Cerebellar nuclear complex (tissue), 1 donor: ENCODE measurements at places on chromosomes 7 and 10.

GRCh38 chr10:49734676-49735075 is 27.4 kb downstream of the OGDHL start:
- no peak for DNase-seq

DNA sequence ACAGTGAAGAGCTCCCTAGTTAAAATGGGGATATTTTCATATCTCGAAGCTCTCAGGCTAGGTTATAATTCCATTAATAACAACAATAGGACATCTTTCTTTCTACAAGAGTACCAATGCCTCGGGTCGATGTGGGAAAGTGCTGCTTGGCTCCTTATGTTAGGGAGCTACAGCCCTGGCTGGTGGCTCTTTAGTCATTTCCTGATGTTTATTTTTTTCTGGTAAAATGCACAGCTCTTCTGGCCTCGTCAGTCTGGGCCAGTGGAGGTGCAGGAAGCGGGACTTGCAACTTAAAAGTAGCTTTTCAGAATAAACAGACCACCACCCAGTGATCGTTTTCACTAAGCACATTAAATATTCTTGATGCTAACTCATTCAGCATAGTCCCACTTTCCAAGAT is 58.3 kb downstream of the MKX start:
- DNase-seq = no peak

GRCh38 chr10:517241-517830 is 172.1 kb downstream of the DIP2C start:
- DNase-seq = no peak

GRCh38 chr7:8638076-8638475 is 204.7 kb downstream of the NXPH1 start:
- peak; percentile 83 for DNase-seq

DNA sequence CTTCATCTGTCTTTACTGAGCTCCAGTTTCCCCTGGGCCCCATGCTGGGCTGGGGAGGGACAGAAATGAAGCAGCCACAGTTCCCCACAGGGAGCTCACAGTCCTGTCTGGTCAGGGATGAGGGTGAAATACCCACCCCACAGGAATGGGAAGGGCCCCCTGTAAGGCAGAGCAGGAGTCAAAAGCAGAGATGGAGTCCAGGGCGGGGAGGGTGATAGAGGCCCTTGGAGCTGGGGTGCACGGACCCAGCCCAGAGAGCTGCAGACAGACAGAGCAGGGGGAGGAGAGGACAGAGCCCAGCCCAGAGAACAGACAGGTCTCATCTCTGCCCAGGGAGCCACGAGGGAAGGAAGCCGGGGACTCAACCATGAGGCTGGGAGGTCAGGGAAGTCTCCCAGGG is 34.9 kb upstream of the ZNF488 start:
- DNase-seq = no peak

GRCh38 chr10:122293961-122294380 is 22.9 kb downstream of the BTBD16 start:
- DNase-seq = no peak

DNA sequence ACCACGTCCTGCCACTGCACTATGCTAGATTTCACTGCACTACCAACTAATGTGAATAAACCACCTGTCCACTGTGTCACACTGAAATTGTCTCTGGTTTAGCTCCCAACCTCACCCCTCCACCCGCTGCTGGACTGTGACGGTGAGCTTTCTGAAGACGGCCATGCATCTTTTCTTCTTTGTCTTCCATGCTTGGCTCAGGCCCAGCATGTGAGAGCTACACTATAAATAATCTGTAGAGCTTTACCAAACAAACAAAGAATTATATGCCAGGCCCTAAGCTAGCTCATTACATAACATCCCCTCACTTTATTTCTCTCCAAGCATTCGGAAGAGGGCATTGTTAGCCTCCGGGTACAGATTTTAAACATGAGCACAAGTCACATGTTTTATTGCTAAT is 633.2 kb downstream of the TNS3 start:
- no peak for DNase-seq

GRCh38 chr7:66119245-66119850 is 4.7 kb downstream of the CRCP start:
- no peak for DNase-seq

DNA sequence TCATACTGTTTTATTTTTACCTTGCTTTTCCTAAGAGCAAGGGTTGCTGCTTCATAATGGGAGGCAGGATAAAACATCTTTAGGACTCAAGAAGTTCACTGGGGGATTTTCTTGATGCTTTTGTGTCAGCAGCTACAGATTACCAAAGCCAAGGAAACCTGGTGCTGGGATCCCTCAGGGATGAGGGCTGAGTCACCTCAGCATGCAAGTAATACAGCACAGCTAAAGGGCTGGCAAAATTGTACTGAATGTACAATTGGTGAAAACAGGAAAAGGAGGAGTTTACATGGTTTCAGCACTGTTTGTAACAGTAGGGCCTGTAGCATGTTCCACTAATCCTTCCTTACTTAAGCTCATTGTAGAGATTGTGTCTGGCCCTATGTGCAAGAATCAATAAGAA is 1056.8 kb downstream of the SORCS1 start:
- DNase-seq = no peak

DNA sequence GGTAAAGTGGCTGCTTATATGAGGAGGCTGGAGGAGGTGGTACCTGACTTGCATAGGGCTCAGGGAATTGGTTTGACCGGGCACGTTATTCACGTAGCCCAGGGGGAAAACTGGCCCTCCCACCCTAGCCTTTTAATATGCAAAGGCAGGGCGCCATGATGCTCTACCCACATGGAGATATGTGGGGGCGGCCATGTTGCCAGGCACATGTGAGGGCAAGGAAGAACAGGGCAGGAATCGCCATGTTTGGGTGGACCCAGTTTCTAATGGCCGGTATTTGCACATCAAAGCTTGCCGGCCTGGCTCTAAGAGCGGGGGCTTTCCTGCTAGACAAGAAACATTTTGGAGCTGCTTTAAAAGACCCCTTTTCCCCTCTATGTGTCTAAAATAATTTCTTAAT is 949.7 kb upstream of the C7orf33 start:
- DNase-seq = no peak

DNA sequence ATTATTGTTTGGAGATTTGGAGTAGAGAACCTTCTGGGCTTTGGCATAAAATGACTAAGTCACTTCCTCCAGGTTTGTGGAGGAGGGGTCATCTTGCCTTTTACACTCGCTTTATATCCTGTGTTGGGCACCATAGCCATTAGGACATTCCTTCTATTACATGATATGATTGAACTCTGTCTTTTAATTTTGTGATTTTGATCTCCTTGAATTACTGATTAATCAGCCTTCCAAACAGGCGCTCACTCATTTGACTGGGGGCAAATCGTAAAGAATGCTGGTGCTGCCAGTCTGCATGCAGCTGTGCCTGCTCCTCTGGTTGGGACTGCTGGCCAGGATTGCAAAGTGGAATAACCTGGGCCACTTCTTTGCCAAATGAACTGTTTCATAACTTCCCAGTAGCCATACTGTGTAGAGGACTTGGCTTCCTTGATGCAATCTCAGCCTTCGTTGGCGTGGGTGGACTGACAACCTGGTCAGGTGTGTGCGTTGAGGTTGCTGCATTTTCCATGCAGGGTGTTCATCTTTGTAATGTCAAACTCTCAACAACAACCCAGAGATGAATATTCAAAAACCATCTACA is 65.9 kb upstream of the RAB11FIP2 start:
- no peak for DNase-seq

- no peak for DNase-seq
Observed at GRCh38 chr10:122311716-122312115, 40.6 kb downstream of the BTBD16 start.

DNA sequence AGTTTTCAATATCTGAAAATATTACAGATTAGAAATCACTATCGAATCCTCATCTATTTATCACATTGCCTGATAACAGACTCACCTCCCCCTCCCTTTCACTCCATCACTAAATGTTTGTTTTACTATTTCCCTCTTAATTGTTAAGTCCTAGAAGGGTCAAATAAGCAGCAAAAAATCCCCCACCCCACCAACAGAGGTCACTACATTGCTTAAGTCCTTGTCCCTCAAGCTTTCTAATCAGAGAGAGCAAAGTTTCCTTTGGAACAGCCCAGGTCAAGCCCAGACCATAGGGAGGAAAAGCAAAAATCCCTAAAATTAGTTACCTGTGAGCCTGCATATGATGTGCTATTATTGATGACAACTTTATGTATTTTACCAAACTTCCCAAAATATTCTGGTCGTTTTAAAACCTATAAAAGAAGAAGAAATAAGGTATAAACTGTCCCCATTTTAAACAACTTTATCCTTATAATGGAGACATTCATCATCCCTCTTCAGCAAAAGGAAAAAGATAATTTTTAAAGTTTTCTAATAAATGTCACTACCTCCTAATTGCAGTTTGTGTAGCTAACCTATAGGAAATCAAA is 95.0 kb downstream of the CNOT4 start:
- DNase-seq = no peak

GRCh38 chr7:5704534-5704922 is 76.9 kb downstream of the RNF216 start:
- DNase-seq = peak; percentile 78

GRCh38 chr7:22640269-22640668 is 86.7 kb upstream of the IL6 start:
- no peak for DNase-seq

GRCh38 chr7:100655908-100656674 is at the start of gene ACTL6B:
TSS of gene ACTL6B (minus strand) at chr7:100656448. CDS start at chr7:100656354, 94 bp downstream.
- peak; percentile 71 for DNase-seq

DNA sequence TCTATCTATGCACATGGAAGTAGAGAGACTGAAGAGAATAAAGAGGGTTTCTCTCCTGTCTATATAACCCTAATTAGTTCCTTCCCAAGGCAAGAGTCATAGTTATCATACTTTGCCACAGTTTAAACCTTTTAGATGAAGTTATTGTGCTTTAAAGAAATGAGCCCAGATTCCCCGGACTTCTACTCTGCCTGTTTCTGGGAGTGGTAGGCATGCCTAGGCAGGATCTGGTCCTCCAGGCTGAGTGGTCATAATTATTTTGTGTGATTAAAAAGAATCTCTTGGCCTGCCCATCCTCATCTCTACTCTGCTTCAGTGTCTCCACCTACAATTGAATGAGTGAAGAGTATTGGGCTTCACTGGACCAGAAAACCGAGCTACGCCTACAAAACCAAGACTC is 179.2 kb downstream of the IMMP2L start:
- DNase-seq = no peak

GRCh38 chr7:29563590-29564495 is at the start of gene PRR15:
TSS of gene PRR15 (plus strand) at chr7:29563835. CDS start at chr7:29566330, 2,495 bp downstream.
- DNase-seq = no peak

- no peak for DNase-seq
Observed at GRCh38 chr7:139648941-139649425, 125.5 kb downstream of the CLEC2L start.

DNA sequence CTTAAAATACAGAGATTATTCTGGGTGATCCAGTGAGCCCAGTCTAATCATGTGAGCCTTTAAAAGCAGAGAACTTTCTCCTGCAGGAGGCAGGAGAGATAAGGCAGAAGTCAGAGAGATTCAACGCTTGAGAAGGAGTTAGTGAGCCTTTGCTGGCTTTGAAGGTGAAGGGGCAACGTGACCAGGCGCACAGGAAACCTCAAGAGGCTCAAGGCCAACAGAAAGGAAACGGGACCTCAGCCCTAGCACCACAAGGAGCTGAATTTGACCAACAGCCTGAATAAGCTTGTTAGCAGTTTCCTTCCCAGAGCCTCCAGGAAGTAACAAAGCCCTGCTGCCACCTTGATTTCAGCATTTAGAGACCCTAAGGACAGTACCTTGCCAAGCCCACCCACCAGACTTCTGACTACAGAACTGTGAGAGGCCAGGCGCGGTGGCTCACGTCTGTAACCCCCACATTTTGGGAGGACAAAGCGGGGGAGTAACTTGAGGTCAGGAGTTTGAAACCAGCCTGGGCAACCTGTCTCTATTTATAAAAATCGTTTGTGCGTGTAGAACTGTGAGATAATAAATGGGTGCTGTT is 87.3 kb upstream of the KAT6B start:
- no peak for DNase-seq

DNA sequence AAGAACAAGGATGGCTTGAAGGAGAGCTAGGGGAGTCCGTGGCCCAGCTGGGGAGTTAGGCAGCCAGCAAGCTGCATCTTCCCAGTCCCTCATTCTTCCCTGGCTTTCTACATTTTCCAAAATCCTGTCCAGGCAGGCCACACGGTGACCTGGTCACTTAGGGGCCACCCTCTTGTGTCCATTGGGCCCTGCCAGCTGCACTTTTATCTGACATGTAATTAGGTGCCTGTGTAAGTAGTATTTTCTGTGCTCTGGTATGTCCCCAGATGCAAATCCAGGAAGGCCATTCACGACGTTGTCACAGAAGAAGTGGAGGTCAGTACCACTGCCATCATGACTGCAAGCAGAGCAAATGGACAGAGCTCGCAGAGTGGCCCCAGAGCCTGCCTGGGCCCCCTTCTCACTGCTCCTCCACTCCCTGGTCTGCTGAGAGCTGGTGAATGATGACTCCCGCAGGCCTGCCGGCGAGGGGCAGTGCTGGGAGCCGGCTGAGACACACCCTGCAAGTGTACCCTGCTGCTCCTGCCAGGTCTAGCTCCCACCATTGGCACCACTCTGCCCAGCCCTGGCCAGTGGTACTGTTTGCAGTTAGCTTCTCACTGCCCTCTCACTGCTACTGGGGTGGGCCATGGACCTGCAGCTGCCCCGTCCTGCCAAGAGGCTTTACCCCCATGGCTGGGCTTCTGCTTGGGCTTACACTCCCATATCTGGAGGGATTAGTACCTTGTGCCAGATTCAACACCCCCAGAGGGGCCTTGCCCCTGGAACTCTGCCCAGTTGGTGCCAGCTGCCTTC is 98.2 kb downstream of the GLRX3 start:
- no peak for DNase-seq

DNA sequence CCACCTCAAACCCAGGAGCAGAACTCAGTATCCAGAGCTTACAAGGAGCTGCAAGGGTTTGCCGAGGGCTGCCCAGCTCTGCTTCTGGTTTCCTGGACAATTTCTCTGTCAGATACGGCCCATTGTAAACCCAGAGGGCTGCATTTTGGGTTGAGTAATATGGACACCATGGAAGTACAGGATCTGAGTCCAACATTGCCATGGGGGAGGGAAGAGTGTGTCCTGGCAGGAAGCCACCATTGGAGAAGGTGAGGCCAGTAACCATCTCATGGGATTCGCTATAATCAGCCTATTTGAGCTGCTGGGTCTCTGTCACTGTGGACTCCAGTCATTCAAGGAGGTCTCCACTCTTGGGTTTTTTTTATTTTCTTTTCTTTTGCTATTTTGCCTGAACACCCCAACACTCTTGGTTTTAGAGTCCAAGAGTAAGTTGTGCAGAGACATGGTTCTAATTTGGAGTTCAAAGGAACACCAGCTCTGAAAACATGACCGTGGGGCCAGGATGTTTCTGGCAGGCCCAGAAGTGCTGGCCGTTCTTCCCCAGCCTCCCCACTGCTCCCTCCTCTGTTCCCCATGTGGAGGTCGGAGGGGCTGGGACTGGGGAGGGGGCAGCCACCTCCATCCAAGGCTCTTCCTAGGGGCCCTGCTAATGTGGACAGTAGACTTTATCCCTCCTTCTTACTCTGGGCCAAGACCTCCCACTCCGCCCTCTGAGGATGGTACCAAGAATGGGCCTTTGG is 46.2 kb downstream of the CHST3 start:
- DNase-seq = no peak

DNA sequence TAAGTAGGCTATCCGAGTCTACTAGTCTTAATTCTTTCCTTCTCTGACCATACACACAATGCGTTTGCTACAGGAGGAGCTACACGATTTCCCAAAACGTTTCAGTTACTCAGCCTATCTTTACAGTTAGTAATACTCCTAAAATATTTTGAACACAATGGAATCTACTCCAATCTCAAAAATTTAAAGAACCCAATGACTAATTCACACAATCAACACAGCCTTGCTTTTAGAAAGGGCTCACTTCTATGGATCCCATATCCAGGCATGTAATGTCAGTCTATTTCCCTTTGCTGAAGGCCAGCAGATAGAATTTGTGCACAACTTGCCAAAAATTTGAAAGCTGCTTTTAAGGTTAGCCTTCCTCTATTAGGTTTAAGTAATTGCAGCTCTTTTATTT is 107.2 kb downstream of the VPS41 start:
- no peak for DNase-seq
